Pericardium fibroblast (primary cell): ENCODE measurements at places on chromosomes 4 and X. TPM values are rescaled to one million over a fixed set of nuclear protein-coding genes. Genes with fewer than 3 reads are reported as not detected.

The TCP11X2 gene
- total RNA-seq = not detected in 2 replicates

The MAGEC2 gene
- not detected in 2 replicates for total RNA-seq

The GPRASP1 gene
- 0.58 and 0.85 TPM in 2 replicates for total RNA-seq

The WDR17 gene
- 0.26 and 0.58 TPM in 2 replicates for total RNA-seq

The UGT2A3 gene
- total RNA-seq = not detected in 2 replicates

The RBM47 gene
- 2.2 and 2.6 TPM in 2 replicates for total RNA-seq

The PAGE4 gene
- total RNA-seq = not detected in 2 replicates

The UGT2B10 gene
- not detected in 2 replicates for total RNA-seq

The WDFY3 gene
- 51.2 and 55.7 TPM in 2 replicates for total RNA-seq

The NXF2B gene
- not detected in 2 replicates for total RNA-seq

The EMCN gene
- 1.4 TPM in 1 of 2 replicates, not detected in the other for total RNA-seq

The NPNT gene
- 0.35 and 1.4 TPM in 2 replicates for total RNA-seq

The POLR2B gene
- 60.1 and 84.1 TPM in 2 replicates for total RNA-seq

The CEP135 gene
- 1.9 and 2.2 TPM in 2 replicates for total RNA-seq

The TMEM271 gene
- total RNA-seq = not detected in 2 replicates

The MGAT4D gene
- total RNA-seq = not detected in 2 replicates

The SLC25A4 gene
- 3.9 and 15.5 TPM in 2 replicates for total RNA-seq

The CORIN gene
- under 0.01 and 0.09 TPM in 2 replicates for total RNA-seq

The MAGEA9B gene
- not detected in 2 replicates for total RNA-seq

The FRMD7 gene
- total RNA-seq = not detected in 2 replicates

The FAM236A gene
- total RNA-seq = not detected in 2 replicates

The SSX2B gene
- total RNA-seq = not detected in 2 replicates

The CFP gene
- total RNA-seq = 0.17 and 0.70 TPM in 2 replicates

The ANXA3 gene
- total RNA-seq = 25.8 and 58.9 TPM in 2 replicates

The SORBS2 gene
- total RNA-seq = 6.6 and 17.3 TPM in 2 replicates

The HDX gene
- total RNA-seq = 0.82 and 1.9 TPM in 2 replicates

The ATRX gene
- total RNA-seq = 51.6 and 68.4 TPM in 2 replicates

The SMIM31 gene
- total RNA-seq = not detected in 2 replicates

The GLOD5 gene
- not detected in 2 replicates for total RNA-seq

The PYURF gene
- total RNA-seq = 74.3 and 83.5 TPM in 2 replicates

The CSAG3 gene
- not detected in 2 replicates for total RNA-seq

The GYPE gene
- total RNA-seq = 0.93 and 1.1 TPM in 2 replicates

The SMARCAD1 gene
- 14.4 and 19.5 TPM in 2 replicates for total RNA-seq

The ATOH1 gene
- total RNA-seq = not detected in 2 replicates

The TLR3 gene
- total RNA-seq = 3.6 and 7.5 TPM in 2 replicates

The MAOB gene
- 0.47 TPM in 1 of 2 replicates, not detected in the other for total RNA-seq

The MAP9 gene
- total RNA-seq = 8.1 and 11.2 TPM in 2 replicates
